Frontal cortex (tissue), 4 donors: ENCODE measurements at places on chromosomes 1 and 21. TPM values are rescaled to one million over a fixed set of nuclear protein-coding genes. Genes with fewer than 3 reads are reported as not detected.

GRCh38 chr1:168751195-168751650 is 22.2 kb upstream of the DPT start:
- no peak for DNase-seq

- no peak for DNase-seq
These were observed 4.8 kb upstream of the FCRLA start for GRCh38 chr1:161702250-161702649.

GRCh38 chr1:19374083-19374801 is 62.1 kb downstream of the SLC66A1 start:
- no peak for DNase-seq

DNA sequence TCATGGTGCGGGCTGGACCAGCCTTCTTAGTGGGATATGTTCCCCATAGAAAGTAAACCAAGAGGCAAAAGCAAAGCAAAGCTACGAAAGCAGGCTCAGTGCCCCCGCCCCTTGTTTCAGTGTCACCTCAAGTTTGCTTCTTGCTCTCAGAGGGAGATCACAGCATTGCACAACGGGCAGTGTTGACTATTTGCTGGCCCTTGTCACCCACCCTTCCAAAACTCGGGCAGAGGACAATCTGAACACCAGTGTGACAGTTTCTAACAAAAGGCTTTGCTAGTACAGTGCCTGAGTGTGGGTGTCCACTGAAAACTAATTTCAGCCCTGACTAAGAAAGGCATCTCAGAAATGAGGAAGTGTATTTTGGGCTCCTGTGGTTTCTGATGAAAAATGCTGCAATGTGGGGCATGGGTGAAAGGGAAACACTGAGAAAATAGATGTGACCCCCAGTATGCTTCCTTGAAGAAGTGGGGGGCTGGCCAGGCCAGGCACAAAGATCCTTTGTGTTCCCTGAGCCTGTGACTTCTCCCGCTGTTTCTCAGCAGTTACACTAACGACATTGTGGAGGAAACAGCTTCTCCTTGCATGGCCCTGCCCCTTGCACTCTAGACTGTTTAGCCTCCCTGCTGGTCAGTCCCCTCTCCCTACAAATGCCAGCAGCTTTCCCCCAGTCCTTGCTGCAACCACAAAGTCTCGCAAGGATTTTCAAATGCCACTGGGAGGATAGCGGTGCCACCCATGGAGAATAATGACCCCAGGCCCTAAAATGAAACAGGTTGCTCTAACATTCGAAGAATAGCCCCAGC is 33.3 kb upstream of the KCNE1 start:
- peak; percentile 26 for DNase-seq

DNA sequence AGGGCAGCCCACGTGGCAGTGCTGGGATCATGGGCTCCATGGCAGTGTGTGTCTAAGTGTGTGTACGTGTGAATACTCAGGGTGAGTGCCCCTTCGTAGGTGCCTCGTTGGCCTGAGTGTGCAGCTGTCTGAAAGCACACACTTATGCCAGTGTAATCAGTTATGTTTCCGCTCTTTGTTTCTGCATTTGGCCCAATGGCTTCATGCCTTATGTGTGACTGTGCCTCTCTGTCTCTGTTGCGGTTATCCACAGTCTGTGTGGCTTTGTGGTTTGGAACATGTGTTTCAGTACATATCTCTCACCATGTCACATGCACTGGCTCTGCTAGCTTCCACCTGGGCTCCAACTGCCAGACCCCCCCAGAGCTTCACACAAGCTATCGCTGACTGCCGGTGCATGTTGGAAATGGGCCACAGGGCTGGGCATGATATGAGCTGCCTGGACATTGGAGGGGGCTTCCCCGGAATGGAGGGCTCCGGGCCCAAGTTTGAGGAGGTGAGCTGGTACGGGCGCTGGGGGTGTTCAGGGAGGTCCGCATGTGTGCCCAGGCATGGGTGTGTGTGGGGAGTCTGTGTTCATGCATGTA is 70.3 kb upstream of the TINAGL1 start:
- DNase-seq = no peak

DNA sequence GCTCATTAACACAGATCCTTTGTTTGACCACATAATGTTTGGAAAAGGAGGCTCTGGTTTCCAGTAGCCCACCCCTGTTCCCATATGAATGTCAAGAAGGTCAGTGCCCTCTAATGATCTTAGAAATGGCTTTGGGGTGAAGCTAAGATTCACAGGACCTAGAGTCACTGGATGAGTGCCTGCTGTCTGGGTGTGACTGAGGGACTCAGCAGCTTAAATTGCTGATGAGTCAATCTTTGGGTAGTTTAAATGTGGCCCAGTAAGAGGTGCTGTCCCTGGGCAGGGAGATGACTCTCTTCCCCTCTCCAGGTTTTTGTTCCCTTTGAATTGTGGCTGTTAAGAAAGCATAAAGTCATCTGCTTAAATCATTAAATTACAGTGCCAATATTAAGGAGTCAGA is 50.6 kb downstream of the L1TD1 start:
- DNase-seq = no peak

- no peak for DNase-seq
These were observed 61.9 kb downstream of the GPATCH2 start for GRCh38 chr1:217569021-217569420.

DNA sequence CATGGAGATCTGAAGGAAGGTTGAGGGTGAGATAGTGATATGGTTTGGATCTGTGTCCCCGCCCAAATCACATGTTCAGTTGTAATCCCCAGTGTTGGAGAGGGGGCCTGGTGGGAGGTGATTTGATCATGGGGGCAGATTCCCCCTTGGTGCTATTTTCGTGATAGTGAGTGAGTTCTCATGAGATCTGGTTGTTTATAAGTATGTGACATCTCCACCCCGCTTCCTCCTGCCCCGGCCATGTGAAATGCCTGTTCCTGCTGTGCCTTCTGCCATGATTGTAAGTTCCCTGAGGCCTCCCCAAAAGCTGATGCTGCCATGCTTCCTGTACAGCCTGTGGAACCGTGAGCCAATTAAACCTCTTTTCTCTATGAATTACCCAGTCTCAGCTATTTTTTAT is 451.9 kb upstream of the VAMP3 start:
- DNase-seq = no peak

GRCh38 chr1:113058941-113059706 is 13.9 kb upstream of the LRIG2 start:
- no peak for DNase-seq

- DNase-seq = no peak
These were observed 163.2 kb upstream of the PALMD start for GRCh38 chr1:99482750-99483149.

- no peak for DNase-seq
These were observed 578.1 kb downstream of the AJAP1 start for GRCh38 chr1:5232537-5232936.

DNA sequence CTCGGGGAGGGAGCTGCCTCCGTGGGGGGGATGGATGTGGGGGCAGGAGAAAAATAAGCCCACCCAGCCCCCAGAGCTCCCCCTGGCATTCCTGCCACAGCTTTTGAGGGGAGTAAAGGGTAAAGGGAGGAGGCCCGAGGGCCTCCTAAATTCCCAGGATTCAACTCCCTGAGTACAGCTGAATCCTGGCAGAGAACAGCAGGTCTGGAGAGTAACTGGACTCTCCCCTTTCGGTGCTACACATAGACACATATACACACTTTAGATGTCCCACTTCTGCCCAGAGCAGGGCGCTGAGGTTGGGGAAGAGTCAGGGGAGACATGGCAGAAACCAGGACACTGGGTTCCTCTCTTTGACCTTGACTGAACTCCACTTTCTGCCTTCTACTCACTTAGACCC is 3.0 kb downstream of the KIRREL1 start:
- no peak for DNase-seq

- DNase-seq = peak; percentile 63
These were observed 2.2 kb upstream of the TESK2 start for GRCh38 chr1:45493116-45493697.

DNA sequence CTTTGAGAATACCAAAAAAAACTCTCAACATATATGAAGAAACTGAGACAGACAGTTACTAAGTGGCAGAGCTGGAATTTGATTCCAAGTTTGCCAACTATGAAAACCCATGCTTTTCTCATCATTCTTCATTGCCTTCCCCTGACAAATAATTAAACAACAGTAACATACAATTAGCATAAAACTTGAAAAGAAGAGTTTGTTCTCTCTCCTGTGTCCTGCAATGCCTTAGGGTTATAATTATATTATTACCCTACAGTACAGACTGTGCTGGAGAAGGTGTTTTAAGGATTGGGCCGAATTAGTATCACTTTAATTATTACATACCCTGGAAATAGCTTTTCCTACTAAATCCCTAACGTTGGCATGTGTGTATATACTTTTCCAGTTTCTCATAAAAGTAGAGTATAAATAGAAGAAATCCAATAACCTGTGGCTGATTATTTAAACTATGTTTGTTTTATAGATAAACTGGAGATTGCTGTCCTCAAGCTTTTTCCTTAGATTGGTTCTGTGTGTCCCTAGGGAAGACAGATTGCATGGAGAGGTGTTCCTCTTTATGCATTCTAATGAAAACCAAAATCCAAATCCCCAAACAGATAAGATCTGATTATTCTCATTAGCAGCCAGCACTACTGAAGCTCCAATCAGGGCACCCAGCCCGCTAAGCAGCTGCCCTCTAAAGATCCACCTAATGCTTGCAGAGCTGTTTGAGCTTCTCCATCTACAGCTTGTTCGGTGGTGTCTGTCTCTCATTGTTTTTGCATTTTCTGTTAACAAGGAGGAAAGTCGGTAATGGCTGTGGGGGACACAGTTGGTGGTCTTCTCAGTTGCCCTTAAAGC is 156.3 kb downstream of the TM2D1 start:
- DNase-seq = no peak

DNA sequence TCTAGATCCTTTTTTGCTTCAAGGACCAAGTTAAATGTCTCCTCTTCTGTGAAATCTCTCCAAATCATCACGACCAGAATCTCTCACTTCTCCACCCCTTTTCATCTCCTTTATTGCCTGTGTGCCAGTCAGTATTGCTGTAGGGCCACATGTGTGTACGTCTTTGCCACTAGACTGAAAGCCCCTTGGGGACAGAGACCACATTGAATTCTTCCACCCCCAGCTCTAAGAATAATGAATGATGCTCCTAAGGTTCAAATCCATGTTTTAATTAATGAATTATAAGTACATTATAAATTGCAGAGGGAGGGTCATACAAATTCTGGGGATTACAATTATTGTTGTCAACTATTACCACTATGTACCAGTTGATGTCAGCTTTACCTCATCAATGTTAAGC is 343.8 kb downstream of the USP25 start:
- DNase-seq = no peak

LHX8 gene
- 2.4 TPM for total RNA-seq

TCHH gene
- total RNA-seq = under 0.01 TPM

TEKT2 gene
- 10.6 TPM for total RNA-seq

MYOM3 gene
- total RNA-seq = not detected

FMO1 gene
- total RNA-seq = 3.7 TPM
